Non-pigmented ciliary epithelial cell (primary cell): ENCODE measurements at places on chromosomes 2 and 18.

DNA sequence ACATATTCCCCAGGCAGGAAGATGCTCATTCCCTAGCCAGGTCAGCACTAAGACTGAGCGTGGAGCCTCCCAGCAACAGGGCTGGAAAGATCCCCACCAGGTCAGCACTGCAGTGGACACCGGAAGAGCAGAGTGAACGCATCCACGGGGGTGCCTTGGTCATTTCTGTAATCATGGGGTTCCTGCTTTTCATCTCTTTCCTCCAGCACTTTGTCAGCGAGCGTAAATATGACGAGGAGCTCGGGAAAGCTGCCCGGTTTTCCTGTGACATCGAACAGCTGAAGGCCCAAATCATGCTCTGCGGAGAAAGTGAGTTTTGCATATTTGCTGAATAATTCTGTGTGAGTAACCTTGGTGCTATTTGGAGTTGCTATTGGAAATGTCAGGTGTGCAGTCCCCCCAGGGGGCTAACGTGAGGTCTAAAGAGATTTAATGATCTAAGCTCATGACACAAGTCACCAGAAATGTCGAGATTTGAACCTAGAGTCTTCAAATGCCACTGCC lies 40.1 kb downstream of the KCTD18 start:
- no peak for DNase-seq

DNA sequence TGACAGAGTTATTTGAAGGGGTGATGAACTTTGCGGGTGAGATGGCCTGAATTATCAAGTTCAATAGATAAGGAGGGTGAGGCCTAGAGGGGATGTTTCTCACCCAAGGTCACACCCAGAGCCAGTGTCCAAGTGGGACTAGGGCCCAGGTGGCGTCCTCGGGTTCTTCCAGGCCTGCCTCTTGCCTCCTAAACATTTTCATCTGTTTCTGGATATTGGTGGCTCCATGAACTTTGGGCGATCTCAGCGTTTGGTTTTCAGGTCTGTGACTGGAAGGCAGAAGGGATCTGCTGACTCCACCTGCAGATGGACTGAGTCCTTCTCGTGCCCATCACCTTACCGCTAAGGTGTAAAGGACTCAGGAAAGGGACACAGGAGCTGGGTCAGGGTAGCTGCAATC lies 137.3 kb downstream of the DDX1 start:
- DNase-seq, result no peak

DNA sequence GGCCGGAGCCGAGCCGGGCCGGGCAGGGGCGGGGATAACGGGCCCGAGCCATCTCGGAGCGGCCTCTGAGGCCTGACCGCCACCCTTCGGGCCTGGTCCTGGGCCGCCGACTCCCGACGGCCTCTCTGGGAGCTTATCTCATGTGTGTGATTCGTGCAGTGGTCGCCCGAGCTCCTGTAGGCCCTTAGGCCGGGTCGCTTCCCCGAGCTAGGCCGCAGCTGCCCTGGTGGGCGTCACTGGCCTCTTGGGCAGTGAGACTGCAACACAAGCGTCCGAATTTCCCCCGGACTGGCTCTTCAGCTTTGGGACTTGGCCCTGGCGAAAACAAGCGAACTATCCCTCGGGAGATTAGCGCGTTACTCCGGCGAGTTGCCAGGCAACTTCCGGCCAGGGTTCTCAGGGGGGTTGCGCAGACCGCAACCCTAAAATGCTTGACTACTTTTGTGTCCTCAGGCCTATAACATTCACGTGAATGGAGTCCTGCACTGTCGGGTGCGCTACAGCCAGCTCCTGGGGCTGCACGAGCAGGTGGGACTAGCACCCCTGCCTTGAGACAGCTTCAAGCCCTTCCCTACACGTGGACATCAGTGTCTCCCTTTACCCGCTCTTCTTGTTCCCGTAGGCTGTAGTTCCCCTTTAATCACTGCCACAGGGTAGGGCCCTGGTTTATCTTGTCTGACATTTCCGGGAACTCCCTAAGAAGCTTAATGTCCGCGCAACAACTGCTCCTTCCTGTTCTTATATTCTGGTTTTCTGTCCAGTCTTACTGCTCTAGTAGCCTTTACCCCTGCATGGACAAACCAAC lies 602 bp downstream of the SNX17 start:
- DNase-seq, result no peak

DNA sequence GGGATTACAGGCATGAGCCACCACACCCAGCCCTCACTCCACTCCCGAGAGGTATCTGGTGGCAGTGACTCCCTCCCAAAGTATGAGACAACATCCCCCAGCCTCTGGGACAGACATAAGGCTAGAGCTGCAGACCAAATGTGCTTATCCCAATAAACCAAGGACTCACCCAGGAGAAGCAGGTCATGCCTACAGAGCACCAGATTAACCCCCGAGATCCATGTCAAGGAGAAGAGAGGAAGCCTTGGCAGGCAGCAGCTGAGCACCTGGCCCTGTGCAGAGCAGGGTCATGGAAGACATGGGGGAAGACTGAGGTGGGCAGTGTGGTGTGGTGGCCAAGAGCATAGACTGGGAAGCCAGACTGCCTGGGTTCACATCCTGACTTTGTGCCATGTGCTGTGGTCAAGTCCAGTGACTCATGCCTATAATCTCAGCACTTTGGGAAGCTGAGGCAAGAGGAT lies 7.2 kb downstream of the RAB11FIP5 start:
- DNase-seq, result no peak

GRCh38 chr2:5976531-5977065 lies 284.4 kb downstream of the SOX11 start:
- DNase-seq, result no peak

DNA sequence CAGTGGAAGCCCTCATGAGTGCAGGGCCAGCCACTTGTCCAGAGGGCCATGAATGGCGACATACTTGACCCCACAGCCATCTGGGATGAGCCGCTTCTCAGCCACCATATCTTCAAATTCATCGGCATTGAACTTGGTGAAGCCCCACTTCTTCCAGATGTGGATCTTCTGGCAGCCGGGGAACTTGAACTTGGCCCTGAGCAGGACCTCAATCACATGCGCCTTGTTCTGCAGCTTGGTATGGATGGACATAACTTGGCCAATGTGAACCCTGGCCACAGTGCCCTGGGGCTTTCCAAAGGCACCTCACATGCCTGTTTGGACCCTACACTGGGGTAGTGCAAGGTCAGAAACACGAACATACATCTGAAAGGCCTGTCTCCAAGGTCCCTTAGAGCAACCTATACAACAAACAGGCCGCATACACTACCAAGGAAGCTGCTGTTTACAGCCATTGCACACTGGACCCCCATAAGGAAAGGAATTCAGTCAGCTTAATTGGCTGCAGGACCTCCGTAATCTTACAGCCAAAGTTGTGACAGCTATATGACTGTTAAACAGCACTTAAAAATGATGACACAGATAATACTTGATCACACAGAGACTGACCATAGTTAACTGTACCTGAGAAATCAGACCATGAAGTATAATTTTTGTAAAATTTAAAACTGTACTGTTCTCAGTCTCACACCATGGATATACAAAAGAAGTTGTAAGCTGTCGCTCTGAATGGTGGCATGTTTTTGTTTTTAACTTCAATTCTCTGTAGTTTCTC lies 53.8 kb downstream of the USP34 start:
- DNase-seq, result no peak
